LoVo (cell line): ENCODE measurements at places on chromosomes 5 and 9.

DNA sequence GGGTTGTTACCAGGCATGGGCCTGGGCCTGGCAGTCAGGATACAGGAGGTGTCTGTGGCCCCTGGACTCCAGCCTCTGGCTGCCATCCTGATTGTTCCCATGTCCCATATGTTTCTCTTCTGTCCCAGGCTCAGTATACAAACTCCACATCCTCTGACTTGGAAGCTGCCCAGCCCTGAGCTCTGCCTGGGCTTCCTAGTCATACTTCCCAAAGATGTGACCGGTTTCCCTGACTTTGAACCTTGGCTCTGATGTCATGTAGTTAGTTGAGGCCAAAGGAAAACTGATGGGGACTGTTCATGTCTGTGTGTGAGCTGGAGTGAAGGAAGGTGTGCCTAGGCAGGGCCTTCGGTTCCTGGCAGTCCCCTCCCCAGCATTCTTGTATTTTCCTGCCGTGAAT, 50.4 kb downstream of the CYSTM1 start:
- DNase-seq, result no peak

DNA sequence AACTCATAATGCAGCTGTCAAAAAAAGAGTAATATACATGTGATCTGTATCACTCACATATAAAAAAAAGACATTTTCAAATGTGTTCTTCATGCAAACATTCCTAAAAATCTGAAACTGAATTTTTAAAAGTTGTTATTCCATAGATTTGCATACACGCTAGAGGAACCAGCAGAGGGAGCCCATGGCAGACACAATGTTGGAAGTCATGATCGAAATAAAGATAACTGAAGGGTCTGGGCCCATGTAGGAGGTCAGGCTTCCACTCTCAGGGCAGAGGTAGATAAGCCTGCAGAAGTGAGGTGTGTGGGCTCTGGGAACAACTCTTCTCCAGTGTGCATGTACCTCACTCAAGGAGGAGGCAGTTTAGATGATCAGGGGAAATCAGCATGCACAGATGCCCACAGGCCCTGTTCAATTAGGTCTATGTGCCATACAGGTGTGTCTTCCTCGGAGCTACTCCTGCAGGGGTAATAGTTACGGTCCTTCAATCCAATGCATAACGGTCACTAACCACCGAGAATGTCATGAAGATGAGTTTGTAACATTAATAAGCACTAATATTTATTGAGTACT, 208.6 kb downstream of the EPB41L4A start:
- peak; percentile 29 for DNase-seq

GRCh38 chr9:115884846-115885245, 268.7 kb upstream of the PAPPA start:
- no peak for DNase-seq

DNA sequence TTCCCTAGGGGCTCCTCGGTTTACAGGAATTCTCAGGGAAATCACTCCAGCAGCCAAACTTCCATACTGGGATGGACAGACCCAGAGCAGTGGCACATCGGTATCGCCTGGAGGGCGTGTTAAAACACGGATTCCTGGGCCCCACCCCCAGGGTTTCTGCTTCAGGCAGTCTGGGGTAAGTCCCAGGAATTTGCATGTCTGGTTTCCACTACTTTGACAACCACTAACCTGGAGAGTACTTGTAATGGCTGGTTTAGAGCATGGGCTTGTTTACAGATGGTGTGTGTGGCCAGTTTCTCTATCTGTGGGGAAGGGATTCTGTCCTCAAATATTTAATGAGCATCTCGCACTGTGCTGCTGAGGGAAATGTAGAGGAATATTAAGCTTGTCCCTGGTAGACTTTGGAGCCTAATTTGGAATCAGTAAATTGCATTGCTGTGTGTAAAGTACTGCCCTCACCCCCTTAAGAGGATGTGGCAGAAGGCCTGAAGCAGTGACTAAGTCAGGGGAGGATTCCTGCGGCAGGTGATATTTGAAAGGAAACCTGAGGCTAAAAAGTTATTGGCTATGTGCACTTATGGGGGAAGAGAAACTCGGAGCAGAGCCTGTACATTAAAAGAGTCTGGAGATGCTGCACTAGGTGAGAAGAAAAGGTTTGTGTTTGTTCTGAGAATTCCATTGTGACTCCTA, 18.6 kb upstream of the TJP2 start:
- DNase-seq, result no peak

DNA sequence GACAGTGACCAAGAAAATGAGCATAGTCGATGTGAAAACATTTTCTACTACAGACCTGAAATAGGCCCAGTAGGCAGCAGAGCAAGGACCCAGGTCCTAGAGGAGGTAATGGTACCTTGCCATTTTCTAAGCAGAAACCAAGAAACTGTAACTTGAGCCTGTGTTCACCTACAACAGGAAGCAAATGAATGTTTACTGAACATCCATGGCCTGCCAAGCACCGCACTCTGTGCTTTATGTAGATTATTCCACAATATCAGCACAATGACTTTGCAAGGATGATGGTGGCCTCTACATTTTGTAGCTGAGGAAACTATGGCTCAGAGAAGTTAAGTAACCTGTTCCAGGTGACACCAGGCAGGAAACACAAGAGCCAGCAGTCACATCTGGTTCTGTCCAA, 215.3 kb downstream of the SPOCK1 start:
- no peak for DNase-seq

DNA sequence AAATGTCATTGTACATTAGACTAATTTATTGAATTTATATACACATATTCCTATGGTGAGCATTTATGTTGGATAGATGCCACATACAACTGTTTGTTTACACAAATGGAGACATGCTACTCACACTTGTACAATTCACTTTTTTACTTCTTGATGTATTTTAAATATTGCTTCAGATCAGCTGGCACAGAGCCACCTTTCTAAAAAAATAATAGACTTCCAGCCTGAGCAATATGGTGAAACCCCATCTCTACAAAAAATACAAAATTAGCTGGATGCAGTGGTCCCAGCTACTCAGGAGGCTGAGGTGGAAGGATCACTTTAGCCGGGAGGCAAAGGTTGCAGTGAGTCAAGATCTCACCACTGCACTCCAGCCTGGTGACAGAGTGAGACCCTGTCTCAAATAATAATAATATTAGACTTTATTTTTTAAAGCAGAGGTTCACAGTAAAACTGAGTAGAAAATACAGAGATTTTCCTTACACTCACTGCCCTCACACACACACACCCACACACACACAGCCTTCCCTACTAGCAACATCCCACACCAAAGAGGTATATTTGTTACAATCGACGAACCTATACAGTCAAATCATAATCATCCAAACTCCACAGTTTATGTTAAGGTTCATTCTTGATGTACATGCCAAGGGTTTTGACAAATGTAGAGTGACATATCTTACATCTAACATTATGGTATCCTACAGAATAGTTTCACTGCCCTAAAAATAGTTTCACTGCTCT, 16.5 kb upstream of the ADRB2 start:
- no peak for DNase-seq

DNA sequence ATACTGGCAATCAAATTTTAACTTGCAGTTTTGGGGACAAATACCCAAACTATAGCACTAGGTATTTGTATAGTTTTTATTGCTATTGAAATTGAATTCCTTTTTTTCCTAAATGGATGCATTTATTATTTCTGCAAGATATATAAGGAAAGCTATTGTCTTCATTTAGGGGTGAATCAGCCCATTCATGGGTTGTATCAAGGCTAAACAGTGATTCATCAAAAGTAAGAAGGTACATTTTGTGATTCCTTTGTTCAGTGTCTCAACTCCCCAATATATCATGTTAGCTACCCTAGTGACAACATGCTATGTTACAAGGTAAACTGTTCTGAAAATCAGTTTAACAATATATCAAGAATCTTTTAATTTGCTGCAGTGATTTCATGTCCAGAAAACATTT, 185.7 kb downstream of the PLK2 start:
- no peak for DNase-seq

- DNase-seq, result no peak
These were observed 212.9 kb downstream of the ARRDC3 start for GRCh38 chr5:91170266-91170665.

- DNase-seq, result no peak
These were observed 435.1 kb downstream of the SPATA31D1 start for GRCh38 chr9:82423700-82424099.

DNA sequence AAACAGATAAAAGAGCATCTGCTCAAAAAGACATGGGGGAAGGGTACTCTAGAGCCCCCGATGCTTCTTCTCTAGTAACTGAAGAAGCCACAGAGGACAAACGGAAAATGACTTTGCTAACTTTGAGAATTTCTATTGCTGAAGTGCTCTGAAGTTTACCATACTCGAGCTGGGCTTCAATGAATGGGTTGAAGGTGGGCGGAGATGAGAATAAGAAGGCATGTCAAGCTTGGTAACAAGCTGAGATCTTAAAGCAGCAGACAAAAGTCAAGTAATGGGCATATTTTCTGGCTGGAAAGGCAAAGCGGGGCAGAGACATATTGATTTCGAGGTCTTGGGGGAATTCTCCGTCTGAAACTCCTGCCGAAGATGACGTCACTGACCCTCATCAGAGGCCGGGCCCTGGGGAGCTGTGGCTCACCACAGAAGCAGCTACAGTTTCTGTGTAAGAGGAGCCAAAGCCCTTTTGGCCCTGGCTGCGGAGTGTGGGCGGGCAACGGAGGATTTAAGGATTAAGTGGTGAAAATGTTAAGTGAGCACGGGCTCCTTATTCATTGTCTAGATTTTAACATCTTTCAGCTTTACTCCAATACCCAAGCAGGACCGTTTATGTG, 115.8 kb upstream of the SLIT3 start:
- no peak for DNase-seq

DNA sequence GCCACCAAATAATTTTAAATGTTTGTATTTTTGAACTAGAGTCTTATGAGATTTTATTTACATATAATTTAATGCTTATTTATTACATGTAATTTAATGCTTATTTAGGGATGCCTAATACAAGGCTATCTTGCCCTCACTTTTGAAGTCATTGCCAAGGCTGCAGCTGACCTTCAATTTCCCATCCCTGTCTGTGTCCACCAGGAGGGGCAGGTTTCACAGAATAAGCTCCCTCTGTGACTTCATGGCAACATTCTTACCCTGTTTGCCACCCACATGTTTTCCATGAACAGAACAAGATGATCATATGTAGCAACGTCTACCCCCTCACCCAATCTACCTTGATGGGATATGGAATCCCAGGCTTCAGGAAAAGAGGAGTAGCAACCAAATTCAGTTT, 27.0 kb downstream of the C5 start:
- DNase-seq, result no peak

GRCh38 chr5:81486711-81487110, 92.8 kb upstream of the ACOT12 start:
- no peak for DNase-seq

- no peak for DNase-seq
These were observed 4.4 kb downstream of the SNX18 start for GRCh38 chr5:54521856-54522479.

DNA sequence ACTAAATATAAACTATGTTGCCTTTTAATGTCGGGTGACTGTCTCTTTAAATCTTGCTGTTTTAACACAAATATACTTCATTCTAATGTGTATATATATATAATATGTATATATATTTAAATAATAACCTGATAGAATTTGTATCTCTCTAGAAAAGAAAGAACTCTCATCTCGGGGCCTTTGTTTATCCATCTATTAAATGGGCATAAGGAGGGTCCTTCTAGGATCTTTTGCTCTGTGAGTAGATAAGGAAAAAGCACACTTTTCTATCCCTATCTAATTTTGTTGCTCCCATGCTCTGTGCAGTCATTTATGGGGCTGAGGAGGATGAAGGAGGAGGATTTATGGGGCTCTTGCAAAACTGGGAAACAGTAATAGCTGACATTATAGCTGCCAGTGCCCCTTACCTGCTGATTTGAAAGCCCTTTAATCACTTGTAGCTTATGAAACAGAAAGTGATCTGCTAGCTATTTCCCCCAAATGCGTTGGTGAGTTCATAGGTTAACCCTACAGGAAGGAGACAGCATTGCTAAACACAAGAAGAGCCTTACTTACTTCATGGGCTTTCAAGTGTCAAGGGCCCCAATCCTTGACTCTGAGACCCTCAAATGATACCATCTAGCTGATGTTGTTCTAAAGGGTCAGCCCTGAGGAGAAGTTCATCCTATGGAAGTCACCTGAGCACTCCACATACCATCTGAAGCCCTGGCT, 5.8 kb upstream of the PPARGC1B start:
- no peak for DNase-seq

- peak; percentile 7 for DNase-seq
These were observed 328 bp downstream of the CAMSAP1 start for GRCh38 chr9:135907006-135907430.

GRCh38 chr5:138985683-138986082, 110.5 kb upstream of the LRRTM2 start:
- DNase-seq, result no peak

DNA sequence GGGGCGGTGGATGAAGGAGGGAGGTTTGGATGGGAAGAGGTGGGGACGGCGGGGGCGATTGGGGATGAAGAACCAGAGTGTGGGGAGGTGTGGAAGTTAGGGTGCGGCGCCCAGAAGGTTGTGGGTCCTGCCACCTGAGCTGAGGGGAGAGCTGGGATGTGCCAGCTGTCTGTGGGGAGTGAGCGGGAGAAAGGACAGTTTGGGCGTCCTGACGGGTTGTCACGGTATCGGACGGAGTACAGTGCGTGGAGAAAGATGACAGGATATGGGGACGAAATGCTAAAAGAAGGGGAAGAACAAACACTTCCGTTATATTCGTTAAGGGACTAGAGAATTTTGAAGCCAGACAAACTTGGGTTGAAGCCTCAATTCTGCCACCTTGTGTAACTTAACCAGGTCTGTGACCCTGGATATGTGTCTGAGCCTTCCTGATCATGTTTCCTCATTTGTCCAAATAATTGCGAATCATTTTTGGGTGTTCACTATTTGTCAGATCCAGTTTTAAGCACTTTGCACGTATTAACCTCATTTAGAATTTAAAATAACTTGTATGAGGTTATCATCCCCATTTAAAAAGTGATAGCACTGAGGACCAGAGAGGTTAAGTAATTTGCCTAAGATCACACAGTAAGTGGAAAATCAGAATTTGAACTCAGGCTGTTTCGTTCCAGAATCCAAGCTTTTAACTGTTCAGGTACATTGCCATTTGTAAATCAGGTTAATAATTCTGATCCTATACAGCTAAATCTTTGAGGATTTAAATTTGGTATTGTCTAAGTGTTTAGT, 689 bp downstream of the CNTRL start:
- no peak for DNase-seq

GRCh38 chr5:159218595-159219023, 9.3 kb upstream of the RNF145 start:
- peak; percentile 81 for DNase-seq

- no peak for DNase-seq
These were observed 94.4 kb upstream of the FSTL4 start for GRCh38 chr5:133706506-133707430.

- DNase-seq, result peak; percentile 20
These were observed 118.1 kb upstream of the CCDC112 start for GRCh38 chr5:115414406-115415142.
